Esophagus squamous epithelium (tissue), 5 donors: ENCODE measurements at places on chromosomes 1 and 21. TPM values are rescaled to one million over a fixed set of nuclear protein-coding genes. Genes with fewer than 3 reads are reported as not detected.

- DNase-seq, result no peak
These were observed 120.9 kb downstream of the HLX start for GRCh38 chr1:220999872-221000863.

GRCh38 chr1:156114919-156115513 is 505 bp downstream of the LMNA start:
- DNase-seq, result no peak

DNA sequence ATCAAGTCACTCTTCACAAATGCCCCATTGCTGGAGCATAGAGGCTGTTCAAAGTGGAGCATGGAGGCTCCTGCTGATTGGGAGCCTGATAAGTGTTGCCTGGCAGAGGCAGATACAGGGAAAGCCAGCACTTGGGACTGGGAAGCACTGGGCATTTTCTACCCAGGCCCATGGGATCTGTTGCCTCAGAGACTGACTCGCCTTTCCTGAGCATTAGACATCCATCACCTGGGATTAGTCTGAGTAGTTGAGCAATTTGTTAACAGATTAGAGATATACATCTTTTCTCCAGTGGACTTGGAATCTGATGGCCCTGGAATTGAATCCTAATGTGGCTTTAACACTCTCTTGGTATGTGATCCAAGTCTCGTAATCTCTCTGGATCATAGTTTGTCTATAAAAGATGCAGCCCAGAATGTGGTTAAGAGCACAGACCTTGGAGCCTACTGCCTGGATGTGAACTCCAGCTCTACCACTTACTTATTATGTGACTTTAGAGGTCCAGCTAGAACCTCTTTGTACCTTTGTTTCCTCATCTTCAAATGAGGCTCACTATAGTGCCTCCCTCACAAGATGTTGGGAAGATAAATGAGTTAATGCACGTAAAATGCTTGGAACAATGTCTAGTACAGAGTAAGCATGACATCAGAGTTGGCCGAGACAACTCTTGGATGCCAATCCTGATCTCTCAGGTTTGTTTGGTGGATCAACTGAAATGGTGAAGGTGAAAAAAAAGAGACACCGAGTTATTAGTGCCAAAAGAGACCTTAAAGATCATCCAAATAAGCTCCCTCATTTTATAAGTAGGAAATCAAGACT is 38.3 kb upstream of the NRDC start:
- DNase-seq, result no peak

DNA sequence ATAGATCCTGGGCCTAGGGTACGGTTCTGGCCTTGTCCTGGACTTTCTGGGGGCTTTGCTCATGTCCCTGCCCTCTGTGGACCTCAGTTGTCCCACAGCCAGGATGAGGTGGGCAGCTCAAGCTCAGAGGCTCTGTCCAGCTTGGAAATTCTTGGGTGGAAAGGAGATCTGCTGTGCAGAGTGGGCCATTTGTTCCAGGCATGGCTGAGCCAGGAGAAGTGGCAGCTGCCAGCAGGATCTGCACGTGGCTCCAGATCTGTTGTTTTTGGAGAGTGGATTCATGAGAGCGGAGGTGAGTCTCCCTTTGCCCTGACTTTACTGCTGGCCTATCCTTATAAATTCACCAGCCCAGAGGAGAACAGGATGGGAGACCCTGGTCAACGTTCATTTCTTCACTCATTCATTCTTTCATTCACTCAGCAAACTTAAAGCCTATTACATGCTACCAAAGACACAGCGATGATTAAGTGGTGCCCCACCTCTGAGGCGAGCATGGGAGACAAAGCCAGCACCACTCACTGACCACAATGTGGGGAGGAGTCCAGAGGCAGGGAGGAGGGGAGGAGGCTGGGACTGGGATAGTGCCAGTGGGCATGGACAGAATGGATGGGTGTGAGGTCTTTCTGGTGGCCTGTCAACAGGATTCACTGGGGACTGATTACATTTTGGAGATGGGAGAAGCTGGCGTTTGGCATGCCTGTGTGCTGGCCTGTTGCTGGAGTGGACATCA is 205.1 kb downstream of the TRABD2B start:
- no peak for DNase-seq

- DNase-seq, result no peak
These were observed 12.2 kb downstream of the PAFAH2 start for GRCh38 chr1:25985670-25986069.

DNA sequence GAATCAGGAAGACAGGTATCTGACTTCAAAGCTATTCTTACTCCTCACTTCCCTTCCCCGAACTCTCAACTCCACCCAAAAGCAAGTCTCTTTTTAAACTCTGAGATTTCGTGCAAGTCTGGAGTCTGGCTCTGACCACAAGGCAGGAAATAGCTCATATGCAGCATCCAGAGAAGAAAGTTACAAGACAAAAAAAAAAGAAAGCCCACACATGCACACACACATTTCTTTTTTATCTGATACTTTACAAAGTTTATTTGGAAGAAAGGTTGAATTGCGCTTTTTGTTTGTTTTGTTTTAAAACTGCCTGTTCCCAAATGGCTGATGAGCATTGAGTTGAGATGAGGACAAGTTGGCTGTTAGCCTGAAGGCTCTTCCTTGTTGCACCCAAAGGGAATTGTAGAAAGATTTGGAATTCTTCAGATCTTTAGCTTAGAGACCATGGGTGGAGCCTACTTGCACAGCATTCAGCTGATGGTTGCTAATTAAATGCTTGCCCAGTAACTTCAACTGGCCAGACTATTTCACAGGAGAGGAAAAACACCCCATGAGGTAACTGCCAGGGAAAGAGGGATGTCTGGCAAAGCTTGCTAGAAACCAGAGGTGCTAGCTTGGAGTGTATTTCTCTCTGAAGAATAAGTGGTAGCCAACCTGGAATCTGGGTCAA is 490.3 kb downstream of the TTLL7 start:
- DNase-seq, result no peak

DNA sequence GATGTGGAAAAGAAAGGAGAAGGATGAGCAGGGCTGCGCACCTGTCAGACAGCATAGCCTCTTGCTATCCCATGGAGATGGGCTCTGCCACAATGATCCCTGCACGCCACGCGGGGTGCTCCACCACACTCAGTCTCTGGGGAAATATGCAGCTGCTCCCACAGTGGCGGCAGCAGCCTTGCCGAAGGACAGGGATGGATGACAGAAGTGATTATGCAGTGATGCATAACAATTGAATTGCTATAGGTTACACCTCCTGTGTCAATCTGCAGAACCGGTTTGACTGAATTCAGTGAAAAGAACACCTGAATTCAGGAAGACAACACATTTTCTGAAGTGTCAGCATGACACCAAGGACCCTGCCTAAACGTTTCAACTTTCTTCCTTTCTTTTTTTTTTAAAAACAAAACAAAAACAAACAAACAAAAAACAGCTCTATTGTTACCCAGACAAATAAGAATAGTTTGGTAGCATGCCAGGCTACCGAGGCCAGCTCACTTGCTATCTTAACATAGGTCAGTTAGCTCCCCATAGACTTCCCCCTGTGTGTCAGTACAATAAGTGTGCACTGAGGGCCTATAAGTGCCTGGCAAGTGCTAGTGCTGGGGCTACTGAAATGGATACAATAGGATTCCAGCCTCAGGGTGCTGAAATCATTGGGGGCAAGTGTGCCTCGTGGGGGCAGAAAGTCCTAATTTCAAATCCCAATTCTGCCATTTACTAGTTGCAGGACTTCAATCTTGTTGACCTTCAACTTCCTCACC is 127.6 kb upstream of the LMO4 start:
- DNase-seq, result no peak

DNA sequence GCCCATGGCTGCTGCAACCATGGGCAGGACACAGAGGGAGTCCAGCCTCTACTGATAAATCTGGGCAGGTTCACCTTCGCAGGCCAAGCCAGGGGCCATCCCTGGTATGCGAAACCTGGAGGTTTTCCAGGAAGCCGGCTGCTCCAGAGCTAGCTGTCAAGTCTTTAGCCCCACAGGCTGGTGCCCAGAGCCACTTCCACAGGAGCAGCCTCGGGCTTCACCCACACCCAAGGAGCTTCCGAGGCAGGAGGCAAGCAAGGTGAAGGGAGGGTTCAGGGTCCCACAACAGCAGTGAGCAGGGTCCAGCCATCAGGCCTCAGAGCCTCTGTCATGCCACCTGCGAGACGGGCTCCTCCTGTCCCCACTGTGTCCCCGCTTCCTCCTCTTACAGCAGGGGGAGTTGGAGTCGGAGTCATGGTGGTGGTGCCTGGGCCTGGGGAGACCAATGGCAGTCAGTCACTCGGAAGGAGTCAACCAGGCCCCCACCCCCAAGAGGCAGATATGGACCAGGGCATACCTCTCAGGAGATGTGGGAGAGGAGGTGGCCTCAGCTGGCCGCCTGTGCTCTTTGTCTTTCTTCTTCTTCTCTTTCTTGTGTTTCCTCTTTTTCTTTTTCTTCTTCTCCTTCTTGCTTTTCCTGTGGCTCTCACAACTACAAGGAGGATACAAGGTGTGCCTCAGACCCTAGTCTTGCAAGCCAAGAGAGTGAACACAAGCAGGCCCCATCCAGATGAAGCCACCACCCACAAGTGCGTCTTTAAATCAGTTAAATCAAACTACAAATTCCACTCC is 2.1 kb downstream of the C1orf35 start:
- no peak for DNase-seq

- DNase-seq, result no peak
These were observed 65.5 kb downstream of the DMRTB1 start for GRCh38 chr1:53524428-53525375.

- no peak for DNase-seq
These were observed 1.7 kb downstream of the TNFSF4 start for GRCh38 chr1:173205146-173206051.

DNA sequence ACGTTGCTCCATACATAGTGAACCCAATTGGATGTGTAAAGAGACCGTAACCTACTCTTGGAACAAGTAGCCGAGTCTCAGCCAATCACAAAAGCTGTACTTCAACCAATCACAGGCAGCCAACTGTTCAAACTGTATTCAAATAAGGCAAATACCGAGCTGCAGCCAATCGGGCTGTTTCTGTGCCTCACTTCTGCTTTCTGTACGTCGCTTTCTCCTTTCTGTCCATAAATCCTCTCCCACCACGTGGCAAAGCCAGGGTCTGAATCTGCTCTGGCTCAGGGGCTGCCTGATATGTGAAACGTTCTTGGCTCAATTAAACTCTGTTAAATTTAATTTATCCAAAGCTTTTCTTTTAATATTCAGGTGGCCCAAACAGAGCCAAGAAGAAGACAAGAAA is 210.3 kb downstream of the URB2 start:
- DNase-seq, result no peak

GRCh38 chr1:106785176-106785575 is 271.3 kb upstream of the PRMT6 start:
- no peak for DNase-seq

DNA sequence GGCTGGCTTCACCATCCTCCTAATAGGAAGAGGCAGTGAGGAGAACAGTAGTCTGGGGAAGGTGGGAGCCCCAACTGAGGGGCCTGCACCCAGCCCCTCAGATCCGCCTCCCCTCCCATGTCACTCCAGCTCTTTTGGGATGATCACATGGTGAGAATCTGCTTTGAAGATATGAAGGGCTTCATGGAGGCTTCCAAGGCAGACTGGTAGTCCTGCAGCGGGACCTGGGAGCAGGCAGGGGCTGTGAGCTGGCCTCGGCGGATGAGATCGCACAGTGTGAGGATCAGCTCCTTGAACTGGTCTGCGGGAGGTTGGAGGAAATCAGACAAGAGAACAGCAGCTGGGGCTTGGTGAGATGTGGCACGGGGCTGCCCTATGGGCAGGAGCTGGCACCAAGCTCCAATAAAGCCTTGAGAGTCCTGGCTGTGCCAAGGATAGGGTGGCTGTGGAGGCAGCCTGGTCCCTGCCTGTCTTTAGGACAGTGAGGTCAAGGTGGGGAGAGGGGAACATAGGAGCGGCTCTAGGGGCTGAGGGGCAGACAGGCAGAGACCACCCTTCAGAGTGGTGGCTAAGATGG is 12.3 kb upstream of the SRSF4 start:
- no peak for DNase-seq

DNA sequence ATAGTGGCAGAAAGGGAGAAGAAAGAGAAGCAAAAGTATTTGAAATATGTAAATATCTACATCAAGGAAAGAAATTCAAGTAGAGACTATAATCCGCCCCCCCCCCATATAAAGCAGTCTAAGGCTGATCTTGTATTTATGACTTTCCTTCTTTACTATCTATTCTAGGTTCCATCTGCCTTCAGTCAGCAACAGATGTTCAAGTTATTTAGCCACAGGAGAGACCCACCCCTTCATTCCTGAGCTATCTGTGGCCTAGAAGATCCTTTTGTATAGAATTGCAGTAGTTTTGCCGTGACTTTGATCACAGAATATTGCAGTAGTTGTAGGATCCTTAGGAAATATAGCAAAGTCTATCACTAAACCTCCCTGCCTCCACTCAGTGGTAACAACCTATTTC is 10.7 kb upstream of the BSDC1 start:
- no peak for DNase-seq

DNA sequence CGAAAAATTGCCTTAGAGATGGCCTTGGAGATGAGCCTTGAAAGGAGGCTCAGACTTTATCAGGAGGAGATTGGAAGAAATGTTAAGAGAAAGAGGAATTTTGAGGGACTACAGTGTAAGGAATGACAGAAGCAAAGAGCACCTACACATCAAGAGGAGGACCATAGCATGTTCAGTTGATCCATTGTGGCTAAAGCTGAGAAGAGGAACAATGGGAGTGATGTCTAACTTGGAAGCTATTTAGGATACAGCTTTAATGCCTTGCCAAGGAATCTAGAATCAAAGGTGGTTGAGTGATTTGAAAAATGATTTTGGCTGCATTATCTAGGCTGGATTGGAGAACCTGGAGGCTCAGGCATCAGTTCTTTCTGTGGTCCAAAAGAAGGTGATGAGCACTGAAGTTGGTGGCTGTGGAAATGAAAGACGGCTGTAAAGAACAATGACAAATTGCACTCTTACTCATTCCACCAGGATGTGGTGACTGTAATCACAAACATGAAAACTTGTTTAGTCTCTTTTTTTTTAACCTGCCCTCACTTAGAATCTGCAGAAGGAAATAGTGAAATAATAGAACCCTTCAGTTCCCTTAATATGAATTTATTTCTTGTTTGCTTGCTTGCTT is 11.3 kb downstream of the FAM20B start:
- DNase-seq, result no peak

Gene F13B
- not detected for total RNA-seq

Gene DIRAS3
- total RNA-seq, result 1.3 TPM

Gene HSD11B1
- total RNA-seq, result not detected

Gene HPDL
- 4.0 TPM for total RNA-seq

Gene OLFML2B
- 1.9 TPM for total RNA-seq

Gene TNN
- 0.09 TPM for total RNA-seq

Gene TSPEAR
- not detected for total RNA-seq
